Activated CD4-positive, alpha-beta T cell treated with anti-CD3 and anti-CD28 coated beads for 36 hours (primary cell): ENCODE measurements at places on chromosomes 16 and 17. TPM values are rescaled to one million over a fixed set of nuclear protein-coding genes. Genes with fewer than 3 reads are reported as not detected.

The KRT17 gene
- total RNA-seq: not detected

The HOXB6 gene
- not detected for total RNA-seq

The TMEM92 gene
- 0.23 TPM for total RNA-seq

The QRICH2 gene
- total RNA-seq: 1.2 TPM

The GABARAP gene
- total RNA-seq: 162 TPM

The MON1B gene
- total RNA-seq: 58.0 TPM

The NPIPB6 gene
- total RNA-seq: 1.7 TPM

The TPSAB1 gene
- not detected for total RNA-seq

GRCh38 chr16:75942936-75943335 is 216.6 kb upstream of the CPHXL start:
- no peak for DNase-seq
- no peak overlapping the region for H3K4me3 ChIP-seq
- H3K27me3 ChIP-seq: peaks cover 4% of the 10 kb centered on the region
- H3K36me3 ChIP-seq: no peaks in the 10 kb centered on the region
- no peaks in the 10 kb centered on the region for H3K4me1 ChIP-seq

- H3K4me1 ChIP-seq: peaks cover 92% of the 10 kb centered on the region
- peak overlapping the region; percentile 92 for H3K27ac ChIP-seq
- peak; percentile 76 for DNase-seq
- peak overlapping the region; percentile 70 for H3K4me3 ChIP-seq
- no peaks in the 10 kb centered on the region for H3K27me3 ChIP-seq
Observed at GRCh38 chr17:32520104-32520701, 33.4 kb downstream of the CDK5R1 start.

DNA sequence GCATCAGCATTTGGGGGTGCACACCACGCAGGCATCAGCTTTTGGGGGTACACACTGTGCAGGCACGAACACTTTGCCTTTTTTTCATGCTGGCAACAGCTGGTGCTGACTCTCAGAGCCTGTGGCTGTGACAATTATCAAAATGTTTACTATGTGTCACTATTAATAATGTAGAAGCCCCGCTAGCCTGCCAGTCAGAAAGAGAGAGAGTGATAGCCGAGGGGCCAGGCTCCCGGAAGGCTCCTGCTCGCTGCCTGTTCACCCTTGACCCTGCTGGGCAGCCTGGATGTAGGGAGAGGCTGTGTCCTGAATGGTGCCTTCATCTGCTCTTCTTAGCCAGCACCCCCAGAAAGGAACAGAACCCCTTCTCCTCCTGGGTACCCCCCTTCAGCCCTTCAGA is 61.9 kb downstream of the SDK2 start:
- H3K36me3 ChIP-seq: no peaks in the 10 kb centered on the region
- H3K27ac ChIP-seq: no peak overlapping the region
- no peak for DNase-seq
- H3K4me1 ChIP-seq: peaks cover 5% of the 10 kb centered on the region

DNA sequence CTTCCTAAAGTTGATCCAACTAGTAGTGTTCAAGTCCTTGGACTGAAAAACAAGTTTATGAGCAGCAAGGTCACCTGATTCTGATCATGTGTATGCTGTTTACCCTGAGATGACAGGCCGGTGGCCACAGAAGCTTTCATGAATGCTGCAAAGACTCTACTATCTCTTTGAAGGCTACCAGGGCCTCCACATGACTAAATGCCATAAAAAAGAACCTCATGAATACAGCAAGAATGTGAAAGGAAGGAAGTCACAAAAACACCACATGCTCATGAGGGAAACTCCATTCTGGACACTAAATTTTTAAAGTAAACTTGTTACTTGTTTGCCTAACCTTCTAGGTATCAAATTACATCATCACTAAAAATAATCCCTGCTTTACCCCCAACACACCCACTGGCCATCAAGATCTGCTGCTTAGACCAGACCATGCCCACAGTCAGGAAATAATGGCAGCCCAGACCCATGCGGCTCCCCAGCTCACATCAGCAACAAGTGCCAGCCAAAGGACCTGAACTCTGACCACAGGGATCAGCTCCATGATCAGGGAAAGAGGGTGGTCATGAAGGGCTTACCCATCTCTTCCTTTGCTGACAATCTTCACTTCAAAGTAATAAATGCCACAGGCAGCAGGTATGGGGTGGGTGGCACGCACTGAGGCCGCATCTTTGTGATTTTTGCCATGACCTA is 1.4 kb downstream of the RANBP10 start:
- DNase-seq: no peak
- peak overlapping the region; percentile 91 for H3K4me3 ChIP-seq
- peaks cover 43% of the 10 kb centered on the region for H3K36me3 ChIP-seq
- peaks cover 55% of the 10 kb centered on the region for H3K4me1 ChIP-seq

DNA sequence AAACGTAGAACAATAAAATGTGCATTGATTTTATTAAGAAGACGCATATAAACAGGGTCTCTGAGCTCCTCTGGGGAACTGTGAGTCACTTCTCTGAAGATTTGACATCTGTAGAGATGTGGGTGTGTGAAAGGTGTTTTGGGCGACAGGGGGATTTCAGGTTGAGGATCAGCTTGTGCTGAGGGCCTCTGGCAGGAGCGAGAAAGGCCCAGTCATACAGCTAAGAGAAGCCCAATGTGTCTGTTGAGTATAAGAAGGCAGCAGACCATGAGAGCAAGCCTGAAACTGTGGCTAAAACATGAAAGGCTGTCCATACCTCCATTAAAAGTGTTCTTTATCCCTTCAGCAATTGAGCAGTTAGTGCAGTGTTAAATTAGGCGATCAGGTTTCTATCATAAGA is 406.5 kb upstream of the MON1B start:
- no peaks in the 10 kb centered on the region for H3K27me3 ChIP-seq
- H3K4me3 ChIP-seq: no peak overlapping the region
- H3K4me1 ChIP-seq: no peaks in the 10 kb centered on the region
- no peak for DNase-seq

DNA sequence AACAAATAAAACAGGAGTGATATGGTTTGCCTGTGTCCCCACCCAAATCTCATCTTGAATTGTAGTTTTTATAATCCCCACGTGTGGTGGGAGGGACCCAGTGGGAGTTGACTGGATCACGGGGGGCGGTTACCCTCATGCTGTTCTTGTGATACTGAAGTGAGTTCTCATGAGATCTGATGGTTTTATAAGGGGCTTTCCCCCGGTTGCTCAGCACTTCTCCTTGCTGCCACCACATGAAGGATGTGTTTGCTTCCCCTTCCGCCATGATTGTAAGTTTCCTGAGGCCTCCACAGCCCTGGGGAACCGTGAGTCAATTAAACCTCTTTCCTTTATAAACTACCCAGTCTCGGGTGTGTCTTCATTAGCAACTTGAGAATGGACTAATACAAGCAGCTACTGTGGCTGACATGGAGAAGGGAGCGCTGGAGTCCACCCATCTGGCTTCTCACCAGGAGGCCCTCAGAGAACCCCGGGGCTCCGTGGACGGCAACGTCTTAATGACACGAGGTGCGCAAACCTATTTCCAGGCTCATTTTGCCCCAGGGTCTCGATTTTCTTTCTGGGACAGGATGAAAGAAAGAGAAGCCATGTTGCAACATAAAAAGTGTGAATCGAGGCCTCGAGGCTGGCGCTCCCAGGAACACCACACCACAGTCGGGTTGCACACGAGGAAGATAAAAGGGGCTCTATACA is 129.5 kb downstream of the DYNLRB2 start:
- H3K27me3 ChIP-seq: no peaks in the 10 kb centered on the region
- H3K27ac ChIP-seq: peak overlapping the region; percentile 33
- peaks cover 14% of the 10 kb centered on the region for H3K4me1 ChIP-seq
- no peak overlapping the region for H3K4me3 ChIP-seq
- peaks cover 11% of the 10 kb centered on the region for H3K36me3 ChIP-seq

DNA sequence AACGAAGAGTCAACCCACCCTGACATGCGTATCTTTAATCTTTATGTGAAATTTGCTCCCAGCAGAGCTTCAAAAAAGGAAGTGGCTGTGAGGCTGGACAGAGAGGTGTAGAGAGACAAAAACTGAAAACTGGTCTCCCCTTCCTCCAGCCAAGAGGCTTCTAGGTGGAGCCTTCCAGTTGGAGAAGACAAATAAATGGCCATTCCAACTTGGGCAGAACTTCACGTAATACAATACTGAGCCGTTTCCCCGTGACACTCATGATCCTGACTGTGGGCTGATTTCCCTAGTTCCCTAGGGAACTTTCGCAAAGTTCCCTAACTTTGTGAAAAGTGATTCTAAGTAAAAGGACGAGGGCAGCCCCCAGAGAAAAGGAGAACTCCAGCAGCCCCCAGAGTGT is 78.8 kb downstream of the ZFHX3 start:
- H3K4me3 ChIP-seq: no peak overlapping the region
- H3K27ac ChIP-seq: no peak overlapping the region
- no peaks in the 10 kb centered on the region for H3K4me1 ChIP-seq
- no peak for DNase-seq
- no peaks in the 10 kb centered on the region for H3K36me3 ChIP-seq

GRCh38 chr17:21252289-21252795 is 868 bp downstream of the NATD1 start:
- peaks cover 6% of the 10 kb centered on the region for H3K4me1 ChIP-seq
- no peaks in the 10 kb centered on the region for H3K36me3 ChIP-seq
- DNase-seq: no peak
- peak overlapping the region; percentile 19 for H3K27ac ChIP-seq
- H3K27me3 ChIP-seq: no peaks in the 10 kb centered on the region
- peak overlapping the region; percentile 65 for H3K4me3 ChIP-seq

DNA sequence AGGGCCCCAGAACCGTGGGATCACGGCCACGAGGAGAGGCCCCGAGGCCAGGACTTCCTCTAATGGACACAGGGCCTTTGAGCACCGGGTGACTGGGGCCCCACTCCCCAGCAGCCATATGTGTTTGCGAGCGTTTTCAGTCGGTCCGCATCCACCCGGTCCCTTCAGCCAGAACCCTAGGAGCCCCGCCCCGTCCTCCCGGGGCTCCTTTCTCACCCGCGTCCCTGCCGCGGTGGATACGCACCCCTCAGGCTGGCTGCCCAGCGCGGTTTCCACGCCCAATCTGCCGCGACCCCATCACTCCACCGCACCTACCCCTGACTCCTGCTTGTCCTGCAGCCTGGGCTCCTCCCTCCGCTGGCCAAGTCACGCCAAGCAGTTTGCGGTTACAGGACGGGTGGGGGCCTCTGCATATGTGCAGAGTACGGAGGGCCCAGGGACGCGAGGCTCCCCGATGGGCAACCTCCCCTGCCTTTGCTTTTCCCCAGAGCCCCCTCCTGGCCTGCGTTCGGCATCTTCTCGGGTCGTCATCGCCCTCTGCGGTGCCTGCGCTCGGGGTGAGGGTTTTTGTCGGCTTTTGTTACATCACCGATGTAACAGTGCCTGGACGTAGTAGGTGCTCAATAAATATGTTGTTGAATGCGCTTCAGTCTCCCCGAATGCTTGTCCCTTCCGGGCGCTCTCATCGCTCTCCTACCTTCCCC is 1.0 kb upstream of the TTYH2 start:
- H3K4me1 ChIP-seq: peaks cover 67% of the 10 kb centered on the region
- no peaks in the 10 kb centered on the region for H3K27me3 ChIP-seq
- H3K36me3 ChIP-seq: peaks cover 39% of the 10 kb centered on the region
- peak overlapping the region; percentile 75 for H3K27ac ChIP-seq

DNA sequence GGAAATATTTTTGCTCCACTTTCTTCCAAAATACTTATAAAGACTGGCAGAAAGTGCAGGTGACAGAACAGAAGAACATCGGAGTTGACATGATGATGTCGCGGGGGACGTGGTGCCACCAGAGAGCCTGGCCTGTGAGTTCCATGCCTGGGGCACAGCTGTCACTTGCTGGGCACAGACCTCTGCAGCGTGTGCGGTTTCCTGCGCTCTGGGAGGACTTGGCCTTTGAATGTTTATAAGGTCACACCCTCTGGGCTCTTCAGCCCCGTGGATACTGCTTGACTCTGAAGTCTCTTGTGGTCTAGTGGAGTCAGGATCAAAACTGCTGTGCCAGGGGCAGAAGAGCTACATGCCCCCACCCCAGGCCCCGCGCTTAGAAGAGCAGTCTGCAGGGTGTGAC is 357.9 kb downstream of the SLC39A11 start:
- no peaks in the 10 kb centered on the region for H3K4me1 ChIP-seq
- no peak for DNase-seq
- H3K36me3 ChIP-seq: no peaks in the 10 kb centered on the region
- no peaks in the 10 kb centered on the region for H3K27me3 ChIP-seq
- H3K4me3 ChIP-seq: no peak overlapping the region

DNA sequence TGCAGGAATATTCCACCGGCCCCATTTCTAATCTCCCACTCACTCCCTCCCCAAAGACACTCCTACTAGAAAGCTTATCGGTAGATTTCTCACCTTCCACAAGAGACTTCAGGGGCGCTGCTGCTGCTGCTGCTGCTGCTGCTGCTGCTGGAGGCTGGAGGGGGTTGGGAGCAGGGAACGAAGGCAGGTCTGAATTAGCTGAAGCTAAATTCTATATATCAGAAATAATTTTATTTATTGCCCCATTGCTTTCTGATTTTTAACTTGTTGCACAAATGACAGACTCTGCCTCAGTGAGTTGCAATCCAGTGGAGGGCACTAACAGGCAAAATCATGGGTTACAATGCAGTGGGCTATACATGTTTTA is 25.8 kb upstream of the HLF start:
- H3K27me3 ChIP-seq: peaks cover 11% of the 10 kb centered on the region
- DNase-seq: peak; percentile 17
- peak overlapping the region; percentile 74 for H3K4me3 ChIP-seq
- H3K27ac ChIP-seq: peak overlapping the region; percentile 59
- peaks cover 14% of the 10 kb centered on the region for H3K4me1 ChIP-seq

GRCh38 chr17:73724341-73724740 is 80.1 kb upstream of the SDK2 start:
- H3K36me3 ChIP-seq: no peaks in the 10 kb centered on the region
- H3K27ac ChIP-seq: no peak overlapping the region
- no peak overlapping the region for H3K4me3 ChIP-seq
- no peak for DNase-seq
- no peaks in the 10 kb centered on the region for H3K27me3 ChIP-seq

DNA sequence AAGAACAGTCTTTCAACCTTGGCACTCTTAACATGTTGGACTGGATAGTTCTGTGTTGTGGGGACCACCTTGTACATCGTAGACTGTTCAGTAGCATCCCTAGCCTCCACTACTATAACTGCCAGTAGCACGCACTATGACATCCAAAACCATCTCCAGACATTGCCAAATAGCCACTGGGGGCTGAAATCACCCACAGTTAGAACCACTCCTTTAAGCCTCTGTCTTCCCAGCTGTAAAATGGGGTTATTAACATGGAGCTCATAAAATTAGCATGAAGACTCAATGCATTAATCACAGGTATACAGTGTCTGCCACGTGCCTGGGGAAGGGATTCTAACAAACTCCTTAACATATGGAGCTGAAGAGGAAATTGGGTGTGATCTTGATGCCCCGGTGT is 49.7 kb downstream of the LYRM1 start:
- H3K4me3 ChIP-seq: no peak overlapping the region
- peaks cover 4% of the 10 kb centered on the region for H3K27me3 ChIP-seq
- H3K36me3 ChIP-seq: no peaks in the 10 kb centered on the region
- no peak for DNase-seq
- H3K4me1 ChIP-seq: peaks cover under 1% of the 10 kb centered on the region
